Left lung (tissue), 14 donors: ENCODE measurements at places on chromosomes 12 and 14.
A peak's percentile ranks its signal among the peaks of the same experiment; 100 is the strongest.

DNA sequence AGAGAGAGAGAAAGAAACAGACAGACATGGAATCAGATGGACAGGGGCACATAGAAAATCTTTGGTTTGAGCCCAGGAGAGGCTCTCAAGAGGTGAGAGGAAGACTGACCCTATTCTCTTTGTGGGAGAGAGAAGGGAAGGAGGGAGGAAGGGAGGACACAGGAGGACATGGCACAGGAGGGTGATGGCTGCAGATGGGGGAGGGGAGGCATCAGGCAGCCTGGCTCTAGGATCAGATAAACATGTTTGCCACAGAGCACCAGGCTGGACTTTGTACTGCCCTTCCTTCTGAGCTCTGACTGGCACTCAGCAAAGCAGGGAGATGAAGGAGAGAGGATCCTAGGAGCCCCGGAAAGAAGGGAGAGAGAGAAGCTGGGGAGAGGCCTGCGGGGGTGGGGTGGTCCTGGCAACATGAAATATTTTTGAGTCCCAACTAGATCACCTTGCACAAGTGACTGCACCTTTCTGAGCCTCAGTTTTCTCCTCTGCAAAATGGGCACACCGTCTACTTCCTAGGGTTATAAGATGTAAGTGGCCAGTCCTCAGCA lies 6.1 kb downstream of the HNF1A start:
- H3K4me1 ChIP-seq: no peaks in the 10 kb centered on the region
- H3K4me3 ChIP-seq: no peak overlapping the region
- H3K27ac ChIP-seq: no peak overlapping the region
- H3K27me3 ChIP-seq: no peaks in the 10 kb centered on the region
- H3K36me3 ChIP-seq: no peaks in the 10 kb centered on the region

DNA sequence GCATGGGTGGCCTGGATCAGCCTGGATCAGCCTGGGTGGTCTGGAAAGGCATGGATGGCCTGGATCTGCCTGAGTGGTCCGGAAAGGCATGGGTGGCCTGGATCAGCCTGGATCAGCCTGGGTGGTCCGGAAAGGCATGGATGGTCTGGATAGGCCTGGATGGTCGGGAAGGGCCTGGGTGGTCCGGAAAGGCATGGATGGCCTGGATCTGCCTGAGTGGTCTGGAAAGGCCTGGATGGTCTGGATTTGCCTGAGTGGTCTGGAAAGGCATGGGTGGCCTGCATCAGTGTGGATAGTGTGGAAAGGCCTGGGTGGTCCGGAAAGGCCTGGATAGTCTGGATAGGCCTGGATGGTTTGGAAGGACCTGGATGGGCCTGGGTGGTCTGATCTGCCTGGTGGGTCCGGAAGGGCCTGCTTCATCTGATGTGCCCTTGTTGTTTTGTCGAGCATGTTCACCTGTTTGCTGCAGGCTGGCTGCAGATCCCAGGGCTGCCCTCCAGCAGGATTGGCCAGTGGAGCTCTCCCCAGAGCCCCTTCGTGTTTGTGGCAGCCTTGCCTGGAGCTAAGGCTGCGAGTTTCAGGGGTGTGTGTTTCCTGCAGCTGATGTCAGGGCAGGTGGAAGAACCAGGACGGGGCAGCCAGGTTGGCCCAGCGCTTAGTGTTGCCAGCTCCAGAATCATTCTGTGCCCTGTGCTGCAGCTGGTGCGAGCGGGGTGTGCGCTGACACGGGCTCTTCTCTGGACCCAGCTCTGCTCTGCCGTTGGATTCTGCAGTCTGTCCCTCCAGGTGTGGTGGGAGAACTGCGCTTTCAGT lies 19.3 kb upstream of the TEX22 start:
- H3K27ac ChIP-seq: no peak overlapping the region
- DNase-seq: no peak
- H3K36me3 ChIP-seq: peaks cover 46% of the 10 kb centered on the region
- H3K27me3 ChIP-seq: no peaks in the 10 kb centered on the region
- no peak overlapping the region for H3K4me3 ChIP-seq
- no peaks in the 10 kb centered on the region for H3K4me1 ChIP-seq

GRCh38 chr14:100554082-100554677 lies 33.0 kb downstream of the BEGAIN start:
- DNase-seq: no peak
- H3K4me3 ChIP-seq: no peak overlapping the region
- H3K4me1 ChIP-seq: peaks cover 17% of the 10 kb centered on the region
- H3K27me3 ChIP-seq: no peaks in the 10 kb centered on the region

DNA sequence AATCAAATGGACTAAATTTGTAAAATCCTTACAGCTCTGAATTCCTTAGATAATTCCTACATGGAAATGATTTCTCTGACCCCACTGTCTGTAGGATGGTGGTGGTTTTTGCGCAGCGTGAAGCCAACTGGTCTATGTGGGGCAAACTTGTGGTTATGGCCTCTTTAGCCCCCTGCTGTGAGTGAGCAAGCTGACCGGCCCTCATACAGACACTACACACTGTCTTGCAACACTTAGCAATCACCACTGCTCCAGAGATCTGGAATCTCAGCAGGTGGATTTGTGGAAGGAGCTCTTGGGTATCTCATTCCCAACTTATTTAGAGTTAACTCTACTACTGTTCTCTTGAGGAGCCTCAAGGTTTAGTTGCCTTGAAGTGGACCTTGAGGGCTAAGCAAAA lies 70.2 kb downstream of the SCN8A start:
- no peaks in the 10 kb centered on the region for H3K4me1 ChIP-seq
- H3K36me3 ChIP-seq: no peaks in the 10 kb centered on the region

DNA sequence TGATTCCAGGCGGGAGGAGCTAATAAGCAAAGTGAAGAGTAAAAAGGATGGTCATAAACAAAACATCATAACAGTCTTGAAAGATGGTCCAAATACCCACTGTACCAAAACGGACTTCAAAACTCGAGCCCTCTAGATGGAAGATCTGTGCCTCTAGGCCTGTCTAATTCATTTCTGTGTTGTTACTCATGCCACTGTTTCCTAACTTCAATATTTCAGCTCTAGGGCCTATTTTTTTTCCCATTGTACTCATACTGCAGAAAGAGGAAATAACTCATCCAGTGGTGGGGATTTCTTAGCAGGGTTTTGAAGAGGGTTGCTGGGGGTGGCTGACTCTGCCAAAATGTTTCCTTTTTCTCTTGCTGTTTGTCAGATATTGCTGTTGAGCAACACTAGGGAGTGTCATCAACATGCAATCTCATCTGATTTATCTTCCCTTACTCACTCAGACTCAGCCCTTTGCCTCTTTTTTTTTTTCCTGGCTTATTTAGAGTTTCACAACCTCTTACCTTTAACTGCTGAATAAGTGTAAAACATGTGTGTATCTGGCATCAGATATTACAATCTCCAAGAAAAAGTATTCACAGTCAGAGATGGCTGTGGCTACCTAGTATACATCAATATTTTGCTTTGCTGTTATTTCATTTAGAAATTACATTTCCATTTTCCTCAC lies 189.6 kb downstream of the DUSP6 start:
- no peaks in the 10 kb centered on the region for H3K36me3 ChIP-seq
- H3K27me3 ChIP-seq: no peaks in the 10 kb centered on the region
- no peak overlapping the region for H3K4me3 ChIP-seq
- DNase-seq: peak; percentile 61
- peaks cover 5% of the 10 kb centered on the region for H3K4me1 ChIP-seq
- peak overlapping the region; percentile 92 for H3K27ac ChIP-seq

- H3K4me3 ChIP-seq: no peak overlapping the region
- no peaks in the 10 kb centered on the region for H3K4me1 ChIP-seq
- H3K27me3 ChIP-seq: no peaks in the 10 kb centered on the region
- H3K36me3 ChIP-seq: no peaks in the 10 kb centered on the region
These were observed 360.9 kb upstream of the NAV3 start for GRCh38 chr12:77469578-77470333.

DNA sequence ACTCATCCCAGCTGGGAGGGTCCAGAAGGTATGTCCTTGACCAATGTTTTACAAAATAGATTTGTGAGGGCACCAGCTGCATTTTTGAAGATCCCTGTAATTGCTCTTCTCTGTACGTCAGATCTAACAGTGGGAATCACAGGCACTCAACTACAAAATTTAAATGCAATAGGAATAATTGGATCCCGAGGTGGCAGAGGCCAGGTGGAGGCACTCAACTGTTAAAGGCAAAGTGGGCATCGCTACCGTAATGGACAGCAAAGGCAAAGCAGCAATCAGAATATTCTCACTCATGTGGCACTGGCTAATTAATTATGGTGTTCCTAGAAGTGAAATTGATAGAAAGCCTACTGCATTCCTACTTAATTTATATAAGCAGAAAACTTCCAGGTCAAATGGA lies 27.9 kb upstream of the PSMC1 start:
- no peak overlapping the region for H3K4me3 ChIP-seq
- no peaks in the 10 kb centered on the region for H3K4me1 ChIP-seq
- no peaks in the 10 kb centered on the region for H3K36me3 ChIP-seq
- H3K27me3 ChIP-seq: no peaks in the 10 kb centered on the region
- no peak overlapping the region for H3K27ac ChIP-seq
- DNase-seq: no peak

- DNase-seq: no peak
- no peaks in the 10 kb centered on the region for H3K27me3 ChIP-seq
- peaks cover 28% of the 10 kb centered on the region for H3K4me1 ChIP-seq
- no peak overlapping the region for H3K27ac ChIP-seq
- no peaks in the 10 kb centered on the region for H3K36me3 ChIP-seq
These were observed 82.4 kb downstream of the NINJ2 start for GRCh38 chr12:580813-581212.

GRCh38 chr12:48973941-48974673 lies 2.6 kb upstream of the WNT10B start:
- peaks cover 26% of the 10 kb centered on the region for H3K4me1 ChIP-seq
- H3K36me3 ChIP-seq: no peaks in the 10 kb centered on the region
- peaks cover 98% of the 10 kb centered on the region for H3K27me3 ChIP-seq

DNA sequence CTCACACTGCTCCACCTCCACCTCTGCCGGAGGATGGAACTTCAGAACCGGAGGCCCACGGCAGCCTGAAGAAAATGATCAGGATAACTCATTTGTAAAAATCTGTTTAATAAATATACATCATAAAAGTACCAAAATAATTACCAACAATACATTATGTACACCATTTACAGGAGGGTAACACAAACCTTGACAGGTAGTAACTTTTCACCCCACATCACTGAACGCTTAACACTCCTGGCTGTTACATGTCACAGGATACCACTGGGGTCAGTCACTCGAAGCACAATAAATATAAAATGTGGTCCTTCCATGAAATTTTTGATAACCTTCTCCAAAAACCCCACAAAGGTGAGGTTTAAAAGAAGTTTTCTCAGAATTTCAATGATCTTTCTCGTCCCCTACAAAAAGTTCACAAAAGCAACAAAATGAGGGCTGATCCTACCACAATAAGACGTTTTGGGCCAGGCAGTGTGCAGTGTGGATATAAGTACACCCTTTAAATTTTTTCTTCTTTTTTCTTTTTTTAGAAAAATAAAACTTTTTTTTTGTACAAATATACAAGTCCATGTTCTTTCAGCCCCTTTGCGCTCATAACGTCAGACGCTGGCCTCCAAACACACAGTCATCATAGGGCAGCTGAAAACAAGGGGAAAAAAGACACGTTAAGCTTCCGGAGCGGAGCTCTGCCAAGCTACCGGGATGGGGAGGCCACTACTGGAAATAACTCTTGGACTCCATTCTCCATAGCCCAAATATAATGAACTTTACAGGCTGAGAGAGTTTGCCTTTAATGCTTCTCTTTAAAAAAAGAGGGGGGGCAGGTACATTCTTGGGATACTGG lies 2.9 kb downstream of the NFKBIA start:
- H3K27ac ChIP-seq: peak overlapping the region; percentile 99
- peaks cover 16% of the 10 kb centered on the region for H3K36me3 ChIP-seq
- H3K4me1 ChIP-seq: peaks cover 65% of the 10 kb centered on the region
- no peak for DNase-seq
- H3K27me3 ChIP-seq: no peaks in the 10 kb centered on the region

DNA sequence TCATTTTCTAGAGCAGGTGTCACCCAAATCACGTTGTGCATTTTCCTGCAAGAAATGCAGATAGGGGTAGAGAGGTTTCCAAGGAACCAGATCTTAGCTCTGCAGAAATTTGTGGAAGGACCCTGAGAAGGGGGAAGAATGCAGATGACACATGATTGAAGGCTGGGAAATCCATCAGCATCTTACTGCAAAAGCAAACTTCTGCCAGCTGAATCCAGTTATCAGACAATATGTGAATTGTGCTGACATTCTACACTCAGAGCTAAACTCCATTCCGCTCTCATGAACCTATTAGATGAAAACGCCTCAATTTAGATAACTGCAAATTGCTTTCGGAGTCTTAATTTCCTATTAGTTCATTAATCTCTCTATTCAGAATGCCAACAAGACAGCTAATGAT lies 211.3 kb upstream of the NOS1 start:
- H3K4me3 ChIP-seq: no peak overlapping the region
- H3K4me1 ChIP-seq: no peaks in the 10 kb centered on the region
- H3K27me3 ChIP-seq: no peaks in the 10 kb centered on the region
- DNase-seq: no peak

GRCh38 chr12:131948166-131948712 lies 1.5 kb upstream of the EP400 start:
- peaks cover 11% of the 10 kb centered on the region for H3K4me1 ChIP-seq
- no peak overlapping the region for H3K4me3 ChIP-seq
- no peaks in the 10 kb centered on the region for H3K27me3 ChIP-seq
- no peak for DNase-seq
- no peaks in the 10 kb centered on the region for H3K36me3 ChIP-seq
- H3K27ac ChIP-seq: peak overlapping the region; percentile 85

- no peak overlapping the region for H3K4me3 ChIP-seq
- H3K36me3 ChIP-seq: no peaks in the 10 kb centered on the region
- peak; percentile 42 for DNase-seq
- H3K27ac ChIP-seq: no peak overlapping the region
- peaks cover 7% of the 10 kb centered on the region for H3K4me1 ChIP-seq
- no peaks in the 10 kb centered on the region for H3K27me3 ChIP-seq
These were observed 94.9 kb downstream of the OSBPL8 start for GRCh38 chr12:76464631-76465166.

- H3K27ac ChIP-seq: no peak overlapping the region
- no peaks in the 10 kb centered on the region for H3K36me3 ChIP-seq
- H3K27me3 ChIP-seq: no peaks in the 10 kb centered on the region
- no peaks in the 10 kb centered on the region for H3K4me1 ChIP-seq
These were observed 1004.4 kb upstream of the TMEM132C start for GRCh38 chr12:127262615-127263014.

- H3K4me1 ChIP-seq: no peaks in the 10 kb centered on the region
- no peak overlapping the region for H3K27ac ChIP-seq
- DNase-seq: no peak
These were observed 9.8 kb upstream of the SMCO2 start for GRCh38 chr12:27436768-27437167.

DNA sequence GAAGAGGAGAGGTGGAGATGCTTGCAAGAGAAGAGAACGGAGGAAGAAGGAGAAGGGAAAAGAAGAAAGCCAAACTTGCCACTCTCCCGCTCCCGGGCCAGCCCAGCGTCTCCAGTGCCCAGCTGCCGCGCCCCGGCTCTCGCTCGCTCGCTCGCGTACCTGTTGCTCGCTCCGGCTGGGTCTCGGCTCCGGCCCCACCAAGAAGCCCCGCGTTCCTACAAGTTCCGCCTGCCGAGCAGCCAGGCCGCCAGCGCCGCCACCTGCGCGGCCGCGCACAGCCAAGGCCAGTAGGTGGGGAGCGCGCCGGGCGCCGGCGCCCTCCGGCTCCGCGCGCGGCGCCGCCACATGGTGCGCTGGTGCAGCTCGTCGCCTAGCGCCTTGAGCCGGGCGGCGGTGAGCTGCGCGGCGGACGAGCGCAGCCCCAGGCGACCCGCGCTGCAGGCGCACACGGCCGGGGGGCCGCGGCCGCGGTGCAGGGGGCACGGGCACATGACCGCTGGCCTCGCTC lies 370 bp downstream of the HRK start:
- peaks cover 79% of the 10 kb centered on the region for H3K27me3 ChIP-seq
- H3K27ac ChIP-seq: no peak overlapping the region
- no peak for DNase-seq
- peaks cover 20% of the 10 kb centered on the region for H3K4me1 ChIP-seq

- H3K36me3 ChIP-seq: no peaks in the 10 kb centered on the region
- no peak overlapping the region for H3K27ac ChIP-seq
- peak overlapping the region; percentile 4 for H3K4me3 ChIP-seq
- peaks cover 18% of the 10 kb centered on the region for H3K4me1 ChIP-seq
These were observed 18.3 kb downstream of the NOC4L start for GRCh38 chr12:132162508-132163031.
